Urinary bladder (tissue), 4 donors: ENCODE measurements at places on chromosomes 2 and 18. TPM values are rescaled to one million over a fixed set of nuclear protein-coding genes. Genes with fewer than 3 reads are reported as not detected.

Gene PLEKHH2
- total RNA-seq: 53.6 TPM

Gene GALNT5
- total RNA-seq: 23.4 TPM

GRCh38 chr2:96727431-96727830, 12.4 kb downstream of the LMAN2L start:
- no peak for DNase-seq

GRCh38 chr2:5077479-5078089, 614.6 kb upstream of the SOX11 start:
- no peak for DNase-seq

- DNase-seq: no peak
Observed at GRCh38 chr2:165621086-165621560, 151.6 kb downstream of the CSRNP3 start.

- DNase-seq: no peak
Observed at GRCh38 chr2:102147935-102148334, 5.4 kb downstream of the IL1R1 start.

GRCh38 chr2:237877576-237878307, 18.3 kb downstream of the RAMP1 start:
- DNase-seq: no peak

- DNase-seq: no peak
Observed at GRCh38 chr18:30406728-30407127, 635.8 kb downstream of the DSC3 start.

DNA sequence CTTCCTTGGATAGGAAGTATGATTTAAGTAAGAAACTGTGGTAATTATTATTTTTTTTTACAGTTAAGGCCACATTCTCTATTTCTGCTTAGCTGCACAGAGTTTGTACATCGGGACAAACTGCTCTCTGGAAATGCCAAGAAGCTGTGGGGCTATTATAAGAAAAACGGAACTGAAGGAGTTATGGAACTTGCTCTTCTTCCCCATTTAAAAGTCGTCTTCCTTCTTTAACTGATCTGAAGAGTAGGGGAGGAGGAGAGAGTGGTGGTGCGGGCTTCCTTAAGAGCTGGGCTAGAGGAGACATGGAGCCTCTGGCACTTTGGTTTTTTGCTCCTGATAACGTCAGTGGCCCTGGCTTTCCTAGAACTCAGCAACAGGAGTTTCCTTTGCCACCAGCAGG, 54.4 kb downstream of the RAB31 start:
- DNase-seq: no peak
